Liver (tissue), 10 donors: ENCODE measurements at places on chromosomes 12 and 14. TPM values are rescaled to one million over a fixed set of nuclear protein-coding genes. Genes with fewer than 3 reads are reported as not detected.

The CD4 gene
- polyA plus RNA-seq, result 15.9 TPM

DNA sequence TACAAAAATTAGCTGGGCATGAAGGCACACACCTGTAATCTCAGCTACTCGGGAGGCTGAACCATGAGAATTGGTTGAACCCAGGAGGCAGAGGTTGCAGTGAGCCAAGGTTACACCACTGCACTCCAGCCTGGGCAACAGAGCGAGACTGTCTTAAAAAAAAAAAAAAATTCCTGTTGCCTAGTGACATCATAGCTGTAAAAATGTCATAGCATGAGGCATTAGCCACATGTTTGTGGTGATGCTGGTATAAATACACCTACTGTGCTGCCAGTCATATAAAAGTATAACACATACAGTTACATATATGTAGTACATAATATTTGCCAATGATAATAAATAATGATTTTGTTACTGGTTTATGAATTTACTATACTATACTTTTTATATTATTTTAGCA lies 22.2 kb downstream of the SLC41A2 start:
- no peak for DNase-seq

DNA sequence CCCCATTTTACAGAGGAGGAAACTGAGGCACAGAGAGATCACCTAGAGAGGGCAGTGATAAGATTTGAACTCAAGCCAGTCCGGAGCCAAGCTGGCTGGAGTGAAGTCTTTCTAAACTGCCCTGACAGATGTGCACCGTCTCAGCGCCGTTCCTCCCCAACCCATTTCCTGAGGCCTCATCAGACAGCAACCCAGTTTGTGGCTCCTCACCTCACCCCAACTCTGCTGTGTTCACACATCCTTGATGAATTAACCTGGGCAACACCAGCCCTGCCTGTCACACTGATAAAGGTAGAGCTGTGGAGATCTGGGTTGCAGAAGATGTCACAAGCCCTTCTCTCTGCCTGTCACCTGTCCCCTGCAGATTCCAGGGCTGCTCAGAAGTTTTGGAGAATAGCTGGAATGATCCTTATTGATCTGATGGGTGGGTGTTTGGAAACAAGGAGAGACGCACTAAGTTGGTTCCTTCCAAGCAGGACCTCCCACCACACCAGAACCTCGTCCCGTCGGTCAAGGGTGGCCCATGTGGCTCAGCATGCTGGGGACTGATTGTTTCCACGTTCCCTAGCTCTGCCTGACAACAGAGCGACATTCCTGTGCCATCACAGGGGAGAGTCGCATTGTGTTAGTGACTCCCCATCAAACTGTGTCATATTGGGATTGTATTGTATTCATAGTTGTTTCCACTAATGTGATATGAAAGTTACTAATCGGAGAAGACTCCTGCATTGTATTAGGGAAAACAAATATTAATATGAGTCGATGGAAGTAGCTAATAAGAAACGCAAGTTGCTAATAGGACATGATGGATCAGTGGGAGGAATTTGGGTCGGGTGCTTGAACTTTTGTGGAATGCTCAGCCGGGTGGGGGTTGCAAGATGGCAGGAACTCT lies 200.6 kb downstream of the PHETA1 start:
- DNase-seq, result no peak

GRCh38 chr14:68964300-68965093 lies 14.6 kb downstream of the ACTN1 start:
- no peak for DNase-seq

DNA sequence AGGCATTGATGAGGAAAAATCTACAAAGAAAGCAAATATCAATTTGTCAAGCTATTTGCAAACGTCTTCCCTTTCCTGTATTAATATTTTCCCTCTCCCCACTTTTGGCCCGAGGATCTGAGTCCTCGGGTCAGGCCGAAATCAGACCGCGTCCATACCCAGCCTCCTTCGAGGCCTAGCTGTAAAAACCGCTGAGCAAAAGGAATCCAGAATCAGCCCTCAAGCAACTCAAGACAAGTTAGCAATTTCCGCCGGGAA lies 353 bp upstream of the MAPK1IP1L start:
- DNase-seq, result no peak

- no peak for DNase-seq
Measured at GRCh38 chr12:117040496-117040895, 58.7 kb downstream of the TESC start.

DNA sequence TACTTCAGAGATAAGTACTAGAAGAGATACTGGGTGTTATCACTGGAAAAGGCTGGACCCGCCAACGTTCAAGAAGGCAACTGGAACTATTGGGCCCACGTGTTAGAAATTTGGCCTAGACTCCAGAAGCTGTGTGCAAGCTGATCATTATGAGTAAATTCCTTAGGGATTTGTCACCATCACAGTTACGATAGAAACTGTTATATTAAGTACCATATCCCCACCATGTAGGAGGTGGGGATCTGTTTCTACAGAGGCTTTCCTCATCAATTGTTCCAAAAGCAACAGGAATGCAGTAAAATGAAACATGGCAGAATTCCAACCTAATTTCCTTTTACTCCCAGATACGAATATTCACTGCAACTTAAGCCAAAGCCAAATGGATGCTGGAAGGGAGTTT lies 170.7 kb downstream of the NOVA1 start:
- no peak for DNase-seq

- no peak for DNase-seq
Measured at GRCh38 chr12:108914121-108914531, 34.2 kb downstream of the DAO start.

DNA sequence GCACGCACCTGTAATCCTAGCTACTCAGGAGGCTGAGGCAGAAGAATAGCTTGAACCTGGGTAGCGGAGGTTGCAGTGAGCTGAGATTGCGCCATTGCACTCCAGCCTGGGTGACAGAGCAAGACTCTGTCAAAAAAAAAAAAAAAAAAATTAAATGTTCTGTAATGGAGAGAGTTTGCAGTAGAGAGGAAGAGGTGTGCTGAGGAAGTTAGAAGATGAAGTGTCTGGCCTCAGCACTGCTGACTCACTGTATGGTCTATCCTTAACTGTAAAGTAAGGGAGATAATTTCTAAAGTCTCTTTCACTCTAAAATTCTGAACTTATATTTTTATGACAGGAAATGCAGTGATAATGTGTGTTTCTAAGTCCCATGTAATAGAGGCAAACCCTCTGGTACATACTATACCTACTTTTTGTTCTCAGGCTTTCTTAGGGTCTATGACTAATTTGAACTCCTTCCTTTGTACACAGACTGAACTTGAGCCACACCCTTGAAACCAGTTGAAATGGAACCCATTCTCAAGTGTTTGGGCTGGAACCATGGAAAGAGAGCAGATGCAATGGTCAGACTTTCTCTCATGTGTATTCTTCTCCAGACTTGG lies 278.1 kb upstream of the FAR2 start:
- no peak for DNase-seq
